Activated CD8-positive, alpha-beta T cell treated with anti-CD3 and anti-CD28 coated beads for 36 hours (primary cell): ENCODE measurements at places on chromosomes 7 and 10.

GRCh38 chr7:76216381-76217082, 14.8 kb downstream of the SRRM3 start:
- DNase-seq: no peak
- peaks cover 18% of the 10 kb centered on the region for H3K27me3 ChIP-seq
- H3K4me1 ChIP-seq: no peaks in the 10 kb centered on the region
- H3K36me3 ChIP-seq: no peaks in the 10 kb centered on the region
- no peak overlapping the region for H3K4me3 ChIP-seq
- no peak overlapping the region for H3K27ac ChIP-seq

DNA sequence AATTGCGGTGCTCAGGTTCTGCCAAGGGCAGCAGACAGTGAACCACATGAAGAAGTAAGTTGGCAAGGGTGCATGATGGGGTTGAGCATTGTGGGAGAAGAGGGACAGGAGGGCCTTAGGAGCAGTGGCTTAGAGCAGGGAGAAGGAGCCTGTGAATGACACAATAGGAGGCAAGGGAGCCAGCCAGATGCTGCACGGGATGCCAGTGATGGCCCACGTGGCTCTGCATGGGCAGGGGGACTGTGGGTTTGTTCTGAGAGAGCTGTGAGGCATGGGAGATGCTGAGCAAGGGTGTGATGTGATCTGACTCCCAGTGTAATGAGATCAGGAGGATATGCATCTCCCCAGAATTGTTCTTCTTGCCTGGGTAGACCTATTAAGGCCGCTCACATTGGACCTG, 60.9 kb downstream of the C10orf90 start:
- DNase-seq: no peak
- no peaks in the 10 kb centered on the region for H3K27me3 ChIP-seq
- H3K4me1 ChIP-seq: no peaks in the 10 kb centered on the region

DNA sequence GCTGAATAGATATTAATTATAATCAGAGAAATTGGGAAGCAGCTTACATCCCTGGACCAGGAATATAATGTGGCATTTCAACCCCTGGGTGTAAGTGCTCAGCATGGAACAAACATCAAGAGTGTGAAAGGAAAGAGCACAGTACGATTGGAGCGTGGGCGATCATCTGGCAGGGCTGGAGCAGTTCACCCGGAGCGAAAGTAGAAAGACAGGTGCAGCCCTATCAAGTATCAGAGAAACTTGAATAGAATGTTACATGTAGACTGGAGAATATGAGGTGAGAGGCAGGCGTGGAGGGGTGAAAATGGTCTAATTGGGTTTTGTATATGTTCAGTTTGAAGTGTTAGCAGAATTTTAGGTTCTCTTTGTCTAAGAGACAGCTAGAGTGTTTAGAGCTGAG, 303.0 kb downstream of the MDFIC start:
- H3K27ac ChIP-seq: no peak overlapping the region
- H3K36me3 ChIP-seq: no peaks in the 10 kb centered on the region
- H3K4me3 ChIP-seq: no peak overlapping the region
- peaks cover 5% of the 10 kb centered on the region for H3K4me1 ChIP-seq
- DNase-seq: no peak
- H3K27me3 ChIP-seq: peaks cover 2% of the 10 kb centered on the region

GRCh38 chr7:35781767-35782515, 18.9 kb upstream of the SEPTIN7 start:
- H3K4me1 ChIP-seq: no peaks in the 10 kb centered on the region
- H3K27ac ChIP-seq: no peak overlapping the region
- H3K36me3 ChIP-seq: no peaks in the 10 kb centered on the region
- no peak overlapping the region for H3K4me3 ChIP-seq
- H3K27me3 ChIP-seq: no peaks in the 10 kb centered on the region

DNA sequence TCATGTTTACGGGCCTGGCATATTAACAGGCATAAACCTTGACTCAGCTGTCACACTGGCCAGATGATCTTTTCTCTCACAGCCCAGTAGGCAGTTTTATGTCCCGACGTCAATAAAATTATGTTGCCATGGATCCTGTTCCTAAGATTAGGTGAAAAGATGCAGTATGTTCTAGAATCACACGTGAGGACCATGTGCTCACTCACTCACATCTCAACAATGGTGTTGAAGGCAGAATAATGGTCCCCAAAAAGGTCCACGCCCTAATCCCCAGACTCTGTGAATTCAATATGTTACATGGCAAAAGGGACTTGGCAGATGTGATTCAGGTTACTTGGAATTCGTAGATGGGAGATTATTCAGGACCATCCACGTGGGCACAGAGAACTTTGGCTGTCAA, 3.5 kb downstream of the DOCK1 start:
- no peak overlapping the region for H3K4me3 ChIP-seq
- H3K27me3 ChIP-seq: peaks cover 18% of the 10 kb centered on the region
- no peak for DNase-seq
- peaks cover 1% of the 10 kb centered on the region for H3K36me3 ChIP-seq
